ENCODE measurements at places on chromosomes 13 and 19.

DNA sequence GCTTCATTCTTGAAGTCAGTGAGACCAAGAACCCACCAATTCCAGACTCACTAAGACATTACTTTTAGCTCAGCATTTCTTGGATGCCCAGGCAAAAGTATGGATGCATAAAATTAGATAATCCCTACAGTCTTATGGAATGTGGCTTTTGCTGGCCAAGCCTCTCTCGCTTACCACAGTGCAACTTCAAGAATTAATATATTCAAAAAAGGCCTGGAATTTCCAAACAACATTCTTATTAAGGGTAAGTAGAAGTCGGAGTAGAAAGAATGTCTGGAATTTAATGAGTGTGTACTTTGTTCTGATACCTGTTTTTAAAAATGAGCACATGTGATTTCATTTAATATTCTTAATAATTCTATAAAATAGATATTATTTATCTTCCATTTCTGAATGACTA lies 302.4 kb upstream of the TMTC4 start:
- no peak for DNase-seq

DNA sequence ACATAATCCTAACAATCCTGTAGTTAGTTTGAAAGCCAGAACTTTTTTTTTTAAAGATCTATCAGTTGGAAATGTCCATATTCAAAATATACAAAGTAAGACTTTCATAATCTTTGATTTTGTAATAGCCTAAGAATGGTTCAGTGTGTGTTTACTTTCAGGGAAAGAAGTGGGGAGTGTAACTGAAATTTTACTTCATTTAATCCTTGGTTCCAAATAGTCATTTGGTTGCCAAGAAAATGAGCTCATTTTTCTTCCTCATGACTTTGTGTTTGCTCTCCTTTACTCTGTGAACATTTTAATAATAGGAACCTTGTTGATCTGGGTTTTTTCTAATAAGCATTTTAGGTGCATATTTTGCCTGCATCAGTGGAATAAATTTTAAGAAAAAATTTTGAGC lies 278.8 kb downstream of the SLITRK6 start:
- no peak for DNase-seq

- no peak for DNase-seq
These were observed 178.4 kb downstream of the COL4A1 start for GRCh38 chr13:110128546-110128945.

DNA sequence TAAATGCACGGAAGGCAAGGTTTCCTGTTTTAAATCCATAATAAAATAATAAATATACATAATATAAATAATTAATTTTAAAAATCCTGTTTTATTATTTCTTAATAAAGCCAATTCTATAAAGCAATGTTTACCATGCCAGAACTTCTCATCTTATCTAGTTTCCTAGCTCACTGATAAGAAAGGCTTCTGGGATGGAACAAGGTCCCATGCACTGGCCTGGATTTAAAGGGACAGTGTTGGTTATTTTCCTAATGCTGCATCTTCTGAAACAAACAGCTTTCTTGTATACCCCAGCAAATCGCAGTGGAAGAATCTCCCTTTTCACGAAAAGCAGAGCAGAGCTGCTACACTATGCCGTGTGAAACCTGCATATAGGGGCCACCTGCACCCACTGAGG lies 68.8 kb downstream of the LNX2 start:
- no peak for DNase-seq

DNA sequence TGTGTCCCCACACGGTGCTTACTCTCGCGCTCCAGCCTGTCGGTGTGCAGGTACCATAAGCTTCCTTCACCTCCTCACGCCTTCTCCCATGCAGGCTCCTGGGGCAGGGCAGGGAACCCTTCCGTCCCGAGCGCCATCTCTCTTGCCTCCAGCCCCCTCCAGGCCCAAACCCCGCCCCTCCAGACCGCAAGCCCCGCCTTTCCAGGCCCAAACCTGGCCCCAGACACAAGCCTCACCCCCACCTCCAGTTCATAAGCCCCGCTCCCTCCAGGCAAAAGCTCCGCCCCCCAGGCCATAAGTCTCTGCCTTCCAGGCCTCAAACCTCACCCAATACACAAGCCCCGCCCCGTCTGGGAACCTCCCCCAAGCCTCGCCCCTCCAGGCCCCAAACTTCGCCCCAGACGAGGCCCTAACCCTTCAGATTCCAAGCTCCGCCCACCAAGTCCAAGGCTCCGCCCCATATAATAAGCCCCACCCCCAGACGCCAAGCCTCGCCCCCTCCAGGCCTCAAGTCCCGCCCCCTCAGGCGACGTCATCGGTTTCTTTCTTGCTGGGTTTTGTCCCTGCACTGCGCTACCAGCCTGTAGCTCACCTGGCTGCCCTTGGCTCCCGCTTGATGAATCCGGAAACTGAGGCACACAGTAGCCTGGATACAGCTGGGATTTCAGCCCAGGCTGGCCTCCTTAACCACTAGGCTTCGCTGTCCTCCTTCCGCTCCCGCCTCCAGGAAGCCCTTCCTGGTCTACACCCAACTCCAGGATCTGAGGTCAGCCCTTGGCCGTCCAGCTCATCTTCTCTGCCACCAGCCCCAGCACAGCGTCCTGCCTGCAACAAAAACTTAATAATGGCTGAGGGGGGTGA lies 16.1 kb downstream of the MKNK2 start:
- DNase-seq = peak; percentile 81

DNA sequence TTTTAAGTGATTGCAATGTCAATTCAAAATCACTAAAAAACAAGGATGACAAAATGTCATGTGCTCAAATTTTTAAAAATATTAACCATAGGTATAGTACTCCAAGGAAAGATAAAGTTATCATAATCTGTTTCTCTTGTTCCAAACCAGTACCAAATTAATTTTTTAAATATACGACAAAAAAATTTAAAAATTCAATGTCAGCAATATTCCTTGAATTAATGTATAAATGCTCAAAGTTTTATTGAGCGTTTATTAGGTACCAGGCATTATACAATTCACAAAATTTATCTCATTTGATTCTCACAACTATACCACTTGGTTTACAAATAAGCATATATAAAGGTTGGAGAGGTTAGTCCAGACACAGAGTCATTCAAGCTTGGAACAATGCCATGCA lies 64.7 kb downstream of the MYCBP2 start:
- no peak for DNase-seq

- no peak for DNase-seq
These were observed 1116.2 kb downstream of the OLFM4 start for GRCh38 chr13:54144828-54145227.

GRCh38 chr13:42807241-42807640 lies 25.9 kb downstream of the FAM216B start:
- DNase-seq = no peak

- no peak for DNase-seq
These were observed 16.5 kb upstream of the IL17D start for GRCh38 chr13:20686863-20687579.

DNA sequence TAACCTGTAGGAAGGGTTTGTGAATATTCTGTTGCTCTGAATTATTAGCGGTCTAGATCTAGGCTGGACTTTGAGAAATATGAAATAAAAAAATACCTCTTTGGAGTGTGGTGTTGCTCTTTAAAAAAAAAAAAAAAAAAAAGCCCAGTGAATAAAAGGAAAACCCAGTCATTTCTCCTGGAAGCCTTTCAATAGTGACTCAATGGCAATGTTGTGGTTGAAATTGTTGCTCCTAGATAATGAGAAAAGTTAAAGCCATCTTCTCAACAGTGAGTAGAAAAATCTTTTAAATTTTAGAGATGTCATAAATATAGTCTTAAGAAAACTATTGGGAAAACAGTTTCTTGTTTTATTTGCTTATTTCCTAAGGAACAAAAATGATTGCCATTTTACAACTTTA lies 135.3 kb downstream of the RFC3 start:
- DNase-seq = no peak

- no peak for DNase-seq
These were observed 14.5 kb downstream of the CC2D1A start for GRCh38 chr19:13920524-13920923.

GRCh38 chr19:42279155-42279901 lies 10.3 kb downstream of the CIC start:
- no peak for DNase-seq

GRCh38 chr19:12272980-12273901 lies 21.4 kb downstream of the ZNF44 start:
- no peak for DNase-seq

DNA sequence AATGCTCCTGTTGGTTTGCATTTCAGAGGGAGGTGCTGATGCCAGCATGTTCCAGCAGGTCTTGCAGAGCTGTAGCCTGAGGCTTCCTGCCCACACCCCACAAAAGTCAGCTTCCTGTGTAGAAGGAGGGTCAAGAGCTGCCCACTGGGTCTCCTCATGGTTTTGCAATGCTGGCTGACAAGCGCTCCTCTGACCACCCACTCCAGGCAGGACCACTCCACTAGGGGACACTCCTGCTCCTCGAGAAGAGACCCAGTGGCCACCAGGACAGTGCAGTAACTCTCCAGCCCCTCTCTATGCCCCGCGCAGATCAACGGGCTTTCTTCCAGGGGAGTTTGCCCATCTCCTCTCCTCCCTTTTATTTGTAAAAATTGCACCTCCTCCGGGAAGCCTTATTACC lies 72.9 kb upstream of the UQCRFS1 start:
- no peak for DNase-seq

- DNase-seq = peak; percentile 71
These were observed 22.5 kb upstream of the ZNF429 start for GRCh38 chr19:21482863-21483276.

DNA sequence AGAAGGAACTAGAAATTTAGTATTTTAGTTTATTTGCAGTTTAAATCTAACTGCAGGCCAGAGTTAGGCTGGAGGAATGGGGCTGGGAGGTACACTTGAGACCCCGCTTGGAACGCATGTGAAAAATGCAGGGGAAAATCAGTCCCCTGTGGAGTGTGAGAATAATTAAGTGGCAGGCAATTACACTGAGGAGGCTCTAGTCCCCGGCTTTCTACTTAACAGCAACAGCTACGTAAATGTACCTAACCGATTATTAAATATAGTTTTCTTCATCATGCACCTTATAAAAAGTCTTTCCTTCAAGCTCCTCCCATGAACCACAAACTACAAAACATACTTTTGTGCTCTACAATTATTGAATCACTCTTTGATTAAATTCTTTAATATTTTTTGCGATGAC lies 804 bp downstream of the ZNF708 start:
- peak; percentile 41 for DNase-seq

GRCh38 chr13:83350569-83350968 lies 531.7 kb downstream of the SLITRK1 start:
- no peak for DNase-seq

- no peak for DNase-seq
These were observed 639 bp downstream of the STARD13 start for GRCh38 chr13:33284916-33285315.

GRCh38 chr13:113129480-113129879 lies 6.9 kb downstream of the F10 start:
- no peak for DNase-seq

DNA sequence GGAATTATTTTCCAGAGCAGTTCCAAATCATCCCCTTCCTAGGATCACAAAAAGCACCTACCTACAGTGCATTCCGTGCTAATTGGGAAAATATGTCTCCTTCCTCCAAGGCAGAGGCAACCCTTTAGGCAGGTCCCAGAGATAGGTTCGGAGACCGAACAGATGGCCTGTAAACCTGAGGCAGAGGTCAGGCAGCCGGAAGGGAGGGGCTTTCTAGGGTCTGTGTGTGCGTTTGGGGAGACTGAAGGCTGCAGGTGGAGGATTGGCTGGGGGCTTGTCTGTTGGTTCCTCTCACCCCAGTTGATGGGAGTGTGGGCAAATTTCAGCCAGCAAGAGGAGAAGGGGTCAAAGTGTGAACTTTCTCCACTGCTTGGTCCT lies 7.1 kb downstream of the KCNN4 start:
- no peak for DNase-seq

DNA sequence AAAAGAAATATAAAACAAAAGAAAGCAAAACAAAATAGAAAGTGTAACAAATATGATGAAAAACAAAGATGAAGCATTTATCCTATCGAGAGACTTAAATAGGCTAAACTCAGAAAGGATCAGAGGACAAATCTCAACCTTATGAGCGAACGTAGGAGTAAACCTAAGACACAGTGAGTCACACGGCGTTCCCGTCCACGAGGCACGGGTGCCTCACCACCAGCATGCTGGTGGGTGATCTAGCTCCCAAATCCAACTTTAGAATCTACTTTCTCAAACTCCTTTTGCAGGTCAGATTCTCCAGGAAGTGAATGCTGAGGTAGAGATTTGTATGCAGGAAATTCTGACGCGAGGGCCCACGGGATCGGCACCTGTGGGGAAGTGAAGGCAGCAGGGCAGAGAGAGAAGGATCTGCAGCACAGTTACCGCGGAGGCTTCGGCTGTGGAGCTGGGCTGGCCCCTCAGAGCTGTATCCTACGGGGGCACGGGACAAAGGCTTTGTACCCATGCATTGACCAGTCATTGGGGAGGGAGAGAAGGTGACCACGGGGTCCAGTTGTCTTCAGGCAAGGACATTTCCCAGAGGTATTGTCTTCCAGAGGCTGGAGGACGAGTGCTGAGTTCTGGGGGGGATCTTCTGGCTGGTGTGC lies 7.5 kb upstream of the MIER2 start:
- DNase-seq = no peak

DNA sequence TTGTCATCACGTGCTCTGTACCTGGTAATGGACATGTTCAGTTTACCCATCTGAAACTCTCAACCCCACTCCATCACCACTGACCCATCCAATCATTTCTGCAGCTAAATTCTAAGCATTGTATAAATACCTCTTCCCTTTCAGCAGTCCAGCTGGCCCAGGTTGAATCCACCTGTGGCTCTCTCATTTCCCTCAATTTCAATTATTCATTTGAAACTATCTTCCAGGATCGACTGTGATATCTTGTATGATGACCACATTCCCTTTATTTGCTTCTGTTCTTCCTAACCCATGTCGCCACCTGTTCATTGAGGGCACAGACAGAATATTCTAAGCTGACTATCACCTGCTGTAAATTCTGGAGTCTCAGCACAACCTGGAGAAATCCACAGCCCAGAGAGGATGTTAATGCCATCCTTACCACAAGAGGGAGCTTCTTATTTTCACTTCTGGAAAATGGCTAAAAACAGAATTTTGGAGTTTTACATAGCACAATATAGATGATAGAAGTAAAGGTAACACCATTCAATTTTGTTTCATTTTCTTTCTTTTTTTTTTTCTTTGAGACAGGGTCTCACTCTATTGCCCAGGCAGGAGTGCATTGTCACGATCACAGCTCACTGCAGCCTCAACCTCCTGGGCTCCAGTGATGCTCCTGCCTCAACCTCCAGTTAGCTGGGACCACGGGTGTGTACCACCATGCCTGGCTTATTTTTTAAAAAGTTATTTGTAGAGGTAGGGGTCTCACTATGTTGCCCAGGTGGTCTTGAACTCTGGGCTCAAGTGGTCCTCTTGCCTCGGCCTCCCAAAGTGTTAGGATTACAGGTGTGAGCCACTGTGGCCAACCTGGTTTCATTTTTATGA lies 38.6 kb downstream of the ZNF823 start:
- DNase-seq = peak; percentile 53

DNA sequence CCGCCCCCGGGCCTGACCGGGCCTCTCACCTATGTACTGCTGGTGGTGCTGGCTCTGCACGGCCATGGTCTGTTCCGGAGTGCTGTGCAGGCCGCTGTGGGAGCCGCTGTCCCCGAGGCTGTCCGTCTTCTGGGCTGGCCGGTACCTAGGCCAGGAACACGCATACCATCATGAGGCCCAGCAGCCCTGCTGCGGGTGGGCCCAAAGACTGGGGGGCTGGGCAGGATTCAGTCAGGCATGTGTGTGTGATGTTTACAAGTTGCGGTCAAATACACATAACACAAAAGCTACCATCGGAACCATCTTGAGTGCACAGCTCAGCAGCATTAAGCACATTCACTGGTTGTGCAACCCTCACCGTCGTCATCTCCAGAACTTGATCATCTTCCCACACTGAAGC lies 32.2 kb upstream of the RANBP3 start:
- no peak for DNase-seq

GRCh38 chr13:28044608-28045007 lies 55.8 kb downstream of the FLT3 start:
- no peak for DNase-seq
